ENCODE measurements at places on chromosomes 13 and 19.

DNA sequence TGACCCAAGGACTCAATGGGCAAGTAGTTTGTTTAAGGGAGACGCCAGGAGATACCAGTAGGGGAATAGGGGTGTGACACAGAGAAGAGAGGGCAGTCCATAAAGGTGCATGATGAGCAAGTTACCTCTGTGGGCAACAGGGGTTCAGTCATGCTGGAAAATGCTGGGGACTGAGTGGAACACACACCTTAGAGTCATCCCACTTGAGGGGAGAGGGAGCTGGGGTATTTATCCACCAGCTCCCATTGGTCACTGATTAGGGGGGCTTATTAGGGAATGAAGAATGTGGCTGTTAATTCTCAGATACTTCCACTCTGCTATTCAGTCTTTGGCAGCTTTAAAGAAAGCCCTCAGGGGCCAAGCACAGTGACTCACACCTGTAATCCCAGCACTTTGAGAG lies 67.5 kb upstream of the MRI1 start:
- no peak for DNase-seq

DNA sequence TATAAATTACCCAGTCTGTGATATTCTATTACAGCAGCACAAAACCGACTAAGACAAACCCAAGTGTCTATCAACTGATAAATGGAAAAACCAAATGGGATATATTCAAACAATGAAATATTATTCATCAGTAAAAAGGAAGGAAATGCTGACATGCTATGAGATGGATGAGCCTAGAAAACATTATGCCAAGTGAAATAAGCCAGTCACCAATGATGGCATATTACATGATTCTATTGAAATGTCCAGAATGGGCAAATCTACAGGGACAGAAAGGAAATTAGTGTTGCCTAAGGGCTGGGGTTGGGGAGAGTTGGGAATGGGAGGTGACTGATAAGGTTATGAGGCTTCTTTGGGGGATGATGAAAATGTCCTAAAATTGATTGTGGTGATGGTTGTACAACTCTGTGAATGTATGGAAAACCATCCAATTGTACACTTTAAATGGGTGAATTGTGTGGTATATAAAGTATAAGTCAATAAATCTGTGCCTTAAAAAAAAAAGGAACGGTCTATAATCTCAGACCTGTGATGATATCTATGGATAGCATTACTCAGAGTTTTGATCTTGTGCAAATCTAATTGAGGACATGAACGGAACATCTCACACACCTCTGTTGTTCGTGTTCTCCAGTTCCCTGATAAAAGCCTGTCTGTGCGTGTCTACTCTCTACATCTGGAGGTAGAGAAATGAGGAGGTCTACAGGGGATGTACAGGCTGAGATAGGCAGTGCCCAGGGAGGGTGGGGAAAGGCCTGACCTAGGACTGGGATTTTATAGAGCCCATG lies 49.0 kb downstream of the TNFRSF19 start:
- no peak for DNase-seq

DNA sequence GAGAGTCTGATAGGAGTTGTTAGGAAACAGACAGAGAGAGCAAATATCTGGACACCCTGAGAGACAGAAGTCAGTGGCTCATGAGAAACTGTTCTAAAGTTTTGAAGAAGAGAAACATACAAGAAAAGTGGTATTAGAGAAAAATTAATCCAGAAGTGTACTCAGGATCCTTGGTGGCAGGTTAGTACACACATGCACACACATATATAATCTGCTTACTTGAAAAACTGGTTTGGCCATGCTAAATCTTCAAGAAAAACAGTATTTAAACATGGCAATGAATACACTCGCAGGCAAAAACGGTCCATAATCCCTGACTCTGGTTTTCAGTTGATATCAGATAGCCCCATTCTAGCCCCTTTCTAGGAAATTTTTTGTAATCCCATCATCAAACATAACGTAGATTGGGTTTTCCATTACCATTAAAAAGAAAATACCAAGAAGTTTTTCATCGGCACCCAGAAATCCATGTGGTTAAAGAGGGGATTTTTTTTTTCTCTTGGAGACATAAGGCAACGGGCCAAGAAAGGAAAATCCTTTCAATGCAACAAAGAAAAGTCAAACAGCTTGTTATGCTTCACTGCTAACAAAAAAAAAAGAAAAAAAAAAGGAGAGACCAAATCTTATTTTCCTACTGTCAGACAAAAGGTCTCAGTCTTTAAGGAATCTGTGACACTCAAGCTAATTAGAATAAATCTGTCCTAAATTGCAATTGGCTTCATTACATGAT lies 178.0 kb upstream of the MIR17HG start:
- DNase-seq = no peak

- DNase-seq = no peak
These were observed 5.7 kb upstream of the FOXO1 start for GRCh38 chr13:40671956-40672764.

DNA sequence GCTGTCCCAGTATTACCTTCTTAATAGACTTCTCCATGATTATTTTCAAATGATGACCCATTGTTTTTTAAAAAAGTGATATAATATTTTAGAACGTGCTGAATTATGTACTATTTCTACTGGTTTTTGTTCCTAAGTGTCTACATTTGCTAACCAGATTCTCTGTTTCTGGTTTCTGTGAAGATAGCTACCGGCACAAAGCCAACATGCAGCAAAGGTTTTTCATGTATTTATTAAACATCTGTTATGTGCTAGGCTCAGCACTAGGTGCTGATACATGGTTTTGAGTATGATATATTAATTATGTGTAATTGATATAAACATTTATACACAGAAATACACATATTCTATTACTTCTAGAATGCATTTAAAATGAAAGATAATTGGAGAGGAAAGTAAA lies 1035.6 kb downstream of the PCDH17 start:
- DNase-seq = no peak

DNA sequence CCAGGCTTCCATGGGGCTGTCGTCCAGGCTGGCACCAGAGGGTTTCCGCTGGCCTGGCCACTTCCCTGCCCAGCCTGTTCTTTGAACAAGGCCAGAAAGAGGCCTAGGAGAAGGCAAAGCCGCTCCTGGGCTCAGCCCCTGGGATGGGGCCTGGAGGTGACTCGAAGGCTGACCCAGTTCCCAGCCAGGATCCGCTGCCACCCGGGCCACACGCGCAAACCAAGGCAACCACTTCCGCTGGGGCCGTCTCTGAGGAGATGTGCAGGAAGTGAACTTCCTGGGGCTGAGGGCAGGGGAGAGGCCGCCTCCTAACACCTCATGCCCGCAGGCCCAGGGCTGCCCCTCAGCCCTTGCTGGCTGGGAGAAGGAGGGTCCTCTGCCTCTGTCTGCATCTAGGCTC lies 15.2 kb downstream of the PLEKHF1 start:
- peak; percentile 92 for DNase-seq

GRCh38 chr19:17409990-17410389 lies 4.6 kb upstream of the BST2 start:
- DNase-seq = no peak

GRCh38 chr13:35720290-35720689 lies 243.8 kb upstream of the MAB21L1 start:
- DNase-seq = no peak

DNA sequence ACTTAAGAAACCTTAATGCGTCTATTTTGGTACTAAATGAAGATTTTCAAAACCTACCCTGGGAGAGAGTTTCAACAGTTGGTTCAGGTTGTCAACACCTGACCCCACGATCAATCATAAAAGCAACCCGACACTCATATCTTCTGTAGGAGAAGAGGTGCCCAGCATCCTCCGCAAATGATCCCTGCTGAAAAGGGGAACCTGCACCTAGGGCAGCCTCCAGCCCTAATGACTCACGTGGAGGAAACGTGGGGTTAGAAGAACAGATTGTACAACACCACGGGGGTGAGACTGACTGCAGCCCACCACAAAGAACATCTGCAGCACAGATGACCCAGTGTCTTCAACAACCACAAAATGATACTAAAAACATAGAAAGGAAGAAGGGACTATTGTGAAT lies 116.3 kb downstream of the RAB20 start:
- DNase-seq = no peak

DNA sequence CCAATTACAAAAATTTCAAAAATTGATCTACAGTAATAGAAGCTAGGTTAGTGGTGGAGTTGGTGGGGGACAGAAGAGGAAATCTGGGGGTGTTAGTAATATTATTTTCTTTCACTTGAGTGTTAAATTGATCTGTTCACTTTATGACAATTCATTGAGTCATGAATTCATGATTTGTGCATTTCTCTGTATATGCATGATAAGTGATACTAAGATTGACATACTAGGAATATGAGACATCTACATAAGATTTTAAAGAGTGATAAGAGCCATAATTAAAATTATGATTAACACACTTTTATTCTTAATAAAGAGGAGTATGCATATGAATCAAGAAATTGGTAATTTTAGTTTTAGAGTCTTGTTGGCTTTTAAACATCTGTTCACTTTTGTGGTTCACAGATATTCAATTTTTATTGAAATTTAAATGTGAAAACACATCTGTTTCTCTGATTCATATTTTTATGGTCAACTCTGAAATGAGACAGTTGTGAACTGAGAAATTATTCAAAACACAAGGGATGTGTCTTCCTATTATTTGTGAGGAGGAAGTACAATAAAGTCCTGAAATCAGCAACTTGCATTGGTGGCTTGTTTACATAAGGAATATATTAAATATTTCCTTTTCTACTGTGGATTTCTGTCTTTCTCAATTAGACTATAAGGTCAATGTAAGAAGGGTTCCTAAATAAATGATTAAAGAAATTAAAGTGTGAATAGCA lies 196.5 kb downstream of the ITGBL1 start:
- no peak for DNase-seq

- DNase-seq = no peak
These were observed 23.3 kb downstream of the ZNF787 start for GRCh38 chr19:56097776-56098175.

Data from activated CD4-positive, alpha-beta T cell treated with anti-CD3 and anti-CD28 coated beads, Interleukin-2, Interleukin-4, amounts not matched to agents 100 ng/mL and 50 ng/mL, durations not matched to agents 16 hours and 8 hours (primary cell).